ENCODE measurements at places on chromosomes 5 and 9.

GRCh38 chr5:144711172-144711571 lies 540.5 kb downstream of the KCTD16 start:
- no peak for DNase-seq

GRCh38 chr9:124342776-124343485 lies 72.3 kb downstream of the PSMB7 start:
- no peak for DNase-seq

GRCh38 chr5:1526190-1526631 lies 2.5 kb upstream of the LPCAT1 start:
- peak; percentile 79 for DNase-seq

GRCh38 chr9:127210851-127211730 lies 53.5 kb upstream of the GARNL3 start:
- DNase-seq = no peak

- no peak for DNase-seq
These were observed 121.8 kb downstream of the DROSHA start for GRCh38 chr5:31410089-31410488.

GRCh38 chr5:172426086-172426485 lies 28.2 kb downstream of the SH3PXD2B start:
- DNase-seq = no peak

GRCh38 chr5:761854-762710 lies 22.4 kb downstream of the ZDHHC11B start:
- DNase-seq = peak; percentile 87

DNA sequence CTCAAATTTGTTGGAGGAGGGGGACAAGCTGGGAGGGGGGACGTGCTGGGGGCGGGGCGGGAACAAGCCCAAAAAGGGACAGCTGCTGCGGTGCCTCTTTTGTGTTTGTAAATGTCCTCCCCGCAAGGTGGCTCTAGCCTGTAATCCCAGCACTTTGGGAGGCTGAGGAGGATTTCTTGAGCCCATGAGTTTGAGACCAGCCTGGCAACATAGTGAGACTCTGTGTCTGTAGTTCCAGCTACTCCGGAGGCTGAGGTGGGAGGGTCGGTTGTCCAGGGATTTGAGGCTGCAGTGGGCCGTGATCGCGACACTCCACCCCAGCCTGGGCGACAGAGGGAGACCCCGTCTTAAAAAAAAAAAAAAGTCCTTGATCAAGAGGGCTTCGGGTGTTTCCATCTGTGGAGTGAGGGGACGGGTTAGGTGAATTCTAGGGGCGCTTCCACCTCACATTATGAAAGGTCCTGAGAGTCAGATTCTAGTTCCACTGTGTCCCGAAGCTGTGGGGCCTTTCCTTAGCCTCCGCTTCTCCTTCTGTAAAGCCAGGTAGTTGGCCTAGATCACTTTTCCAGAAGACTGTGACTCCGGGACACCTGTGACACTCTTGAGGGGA lies 779 bp upstream of the CTNNA1 start:
- DNase-seq = no peak

- no peak for DNase-seq
These were observed 221.8 kb upstream of the RASEF start for GRCh38 chr9:83284746-83285145.

- DNase-seq = peak; percentile 100
These were observed at the start of gene GPBP1 for GRCh38 chr5:57173319-57174127. Gene GPBP1, plus strand, starts transcription at chr5:57174059. Its CDS starts 40,072 bp downstream, at chr5:57214131.

DNA sequence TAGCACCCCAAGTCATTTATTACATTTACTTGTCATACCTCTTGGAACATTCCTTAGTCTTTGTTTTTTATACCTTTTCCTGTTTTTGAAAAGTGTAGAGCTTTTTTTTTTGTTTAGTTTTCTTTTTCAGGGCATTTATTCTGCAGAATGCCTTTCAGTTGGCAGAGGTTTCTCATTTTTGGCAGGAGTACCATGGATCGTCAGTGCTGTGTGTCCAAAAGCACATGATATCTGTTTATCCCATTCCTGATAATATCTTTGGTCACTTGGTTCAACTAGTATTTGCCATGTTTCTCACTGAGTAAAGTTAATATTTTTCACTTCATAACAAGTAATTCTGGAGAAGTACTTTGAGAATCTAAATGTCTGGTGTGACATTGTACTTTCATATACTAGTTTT lies 10.7 kb downstream of the OGN start:
- DNase-seq = no peak

All from posterior vena cava (tissue), 2 donors.